ENCODE measurements at places on chromosomes 1 and 21. TPM values are rescaled to one million over a fixed set of nuclear protein-coding genes. Genes with fewer than 3 reads are reported as not detected.

DNA sequence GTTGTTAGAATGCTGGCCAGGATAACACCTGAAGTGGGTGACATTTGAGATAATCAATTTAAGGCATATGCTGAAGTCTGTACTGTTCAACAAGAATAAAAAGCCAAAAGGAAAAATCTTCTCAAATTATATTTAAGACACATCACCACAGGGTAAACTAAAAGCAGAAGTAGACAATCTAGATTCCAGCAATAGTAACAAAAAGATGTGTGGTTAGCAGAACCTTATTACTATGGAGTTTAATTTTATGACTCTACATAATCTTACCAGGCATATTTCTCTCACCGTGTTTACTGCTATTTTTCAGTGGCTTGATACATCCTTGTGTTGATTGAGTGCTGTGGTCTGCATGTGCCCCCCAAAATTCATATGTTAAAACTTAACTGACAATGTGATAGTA, 300.4 kb upstream of the ZP4 start:
- DNase-seq = no peak

DNA sequence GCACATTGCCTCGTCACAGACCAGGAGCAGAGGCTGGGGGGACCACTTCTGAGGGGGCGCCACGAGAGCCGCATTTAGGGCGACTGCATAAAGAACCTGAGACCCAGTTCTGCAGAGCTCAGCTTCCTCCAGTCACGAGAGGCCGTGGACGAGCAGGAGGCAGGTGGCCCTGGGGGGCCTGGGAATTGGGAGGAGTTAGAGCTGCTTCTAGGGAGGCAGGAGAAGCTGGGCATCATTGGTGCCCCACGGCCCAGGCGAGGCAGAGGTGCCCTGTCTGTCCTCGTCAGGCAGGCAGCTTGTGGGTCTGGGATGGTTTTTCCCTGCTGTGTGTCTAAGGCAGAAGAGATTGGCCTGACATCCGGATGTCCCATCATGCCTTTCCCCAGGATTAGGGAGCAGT, 389.3 kb downstream of the CAMTA1 start:
- DNase-seq = no peak

- peak; percentile 73 for DNase-seq
Measured at GRCh38 chr1:911875-912739, 11.6 kb upstream of the SAMD11 start.

GRCh38 chr1:84348759-84349158, 47.3 kb downstream of the SAMD13 start:
- DNase-seq = no peak

C1orf226 gene
- total RNA-seq = 4.4 TPM

DNA sequence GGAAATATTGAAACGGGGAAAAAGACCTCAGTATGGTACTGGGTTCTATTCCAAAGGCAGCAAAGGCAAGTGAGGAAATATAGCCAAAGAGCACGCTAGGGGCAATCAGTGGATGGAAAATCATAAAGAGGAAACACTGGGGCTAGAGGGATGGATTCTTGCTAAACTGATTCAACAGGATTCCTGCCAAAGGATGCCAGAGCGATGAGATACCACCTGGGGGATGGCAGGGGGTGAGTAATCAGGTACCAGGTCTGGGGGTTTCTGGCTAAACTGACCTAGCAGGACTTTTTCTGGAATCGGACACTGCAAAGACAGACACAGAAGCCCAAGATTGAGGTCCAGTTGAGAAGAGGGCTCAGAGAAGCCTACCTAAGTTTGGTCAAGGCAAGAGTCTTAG, 6.7 kb downstream of the CHI3L2 start:
- DNase-seq = no peak

DNA sequence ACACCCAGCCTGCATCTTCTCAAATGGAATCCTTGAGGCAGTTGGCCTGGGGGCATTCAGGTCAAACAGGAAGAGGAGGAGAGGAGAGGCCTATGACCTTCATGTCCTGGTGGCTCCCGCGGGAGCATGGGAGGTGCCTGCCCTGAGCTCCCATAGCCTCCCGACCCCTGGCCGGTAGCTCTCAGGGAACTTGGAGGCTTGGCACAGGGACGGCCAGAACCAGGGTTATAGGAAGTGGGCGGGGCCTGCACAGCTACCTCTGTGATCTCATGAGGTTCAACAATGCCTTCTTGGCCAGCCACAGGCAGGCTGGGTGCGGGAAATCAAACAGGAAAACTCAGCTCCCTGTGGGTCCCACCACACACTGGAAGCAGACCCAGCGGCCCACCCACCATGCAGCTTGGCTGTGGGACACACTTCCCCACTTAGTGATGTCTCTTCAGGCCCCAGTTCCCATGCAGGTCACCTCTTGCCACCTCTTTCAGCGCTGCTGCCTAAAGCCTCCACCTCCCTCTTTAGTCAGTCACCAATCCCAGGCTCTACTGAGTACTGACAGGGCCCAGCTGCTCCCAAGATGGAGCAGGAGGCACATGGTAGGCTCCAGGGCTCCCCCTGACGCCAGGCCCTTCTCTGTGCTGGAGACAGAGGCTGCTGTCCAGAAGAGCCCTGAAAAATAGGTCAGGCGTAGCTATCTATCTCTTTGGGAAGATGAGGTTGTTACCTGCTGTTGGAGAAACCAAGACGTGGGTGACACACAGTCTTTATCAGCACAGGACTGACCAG, at the start of gene SLFNL1:
TSS of gene SLFNL1 (minus strand) at position 200 of the 783 bp plus-strand sequence. CDS start 1,065 bp downstream, outside the sequence.
- DNase-seq = no peak

GRCh38 chr1:4079815-4080214, 179.7 kb upstream of the C1orf174 start:
- peak; percentile 31 for DNase-seq

- DNase-seq = no peak
Measured at GRCh38 chr1:212760126-212760823, 31.3 kb downstream of the NSL1 start.

AMY1A gene
- not detected for total RNA-seq

SMCP gene
- not detected for total RNA-seq

VAV3 gene
- 7.2 TPM for total RNA-seq

All from aorta (tissue), 5 donors.